ENCODE measurements at places on chromosomes 1 and 21.

- no peak for DNase-seq
These were observed 45.4 kb upstream of the TNFRSF1B start for GRCh38 chr1:12121212-12122003.

- no peak for DNase-seq
These were observed 168.0 kb downstream of the PPP1R12B start for GRCh38 chr1:202516434-202516877.

- no peak for DNase-seq
These were observed 57.0 kb downstream of the HLCS start for GRCh38 chr21:36909423-36909822.

- DNase-seq: peak; percentile 30
These were observed 129.8 kb downstream of the PTPRU start for GRCh38 chr1:29365906-29366670.

DNA sequence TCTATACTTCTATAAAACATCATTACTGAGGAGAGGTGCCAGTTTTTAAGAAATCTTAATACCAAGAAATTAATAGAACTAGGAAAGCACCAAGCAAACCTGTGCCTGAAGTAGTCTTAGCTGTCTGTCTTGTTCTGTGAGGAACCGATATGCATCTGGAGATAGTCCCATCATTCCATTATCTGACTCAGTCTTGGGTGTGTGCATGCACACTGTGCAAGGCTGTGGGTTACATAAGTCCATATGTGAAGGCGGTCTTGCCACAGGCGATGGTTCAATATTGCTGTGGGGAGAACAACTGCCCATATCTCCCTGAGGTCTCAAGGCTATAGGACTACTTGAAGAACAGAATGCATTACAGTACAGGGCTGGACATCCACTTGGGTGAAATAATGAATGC, 33.8 kb downstream of the STIL start:
- DNase-seq: no peak

DNA sequence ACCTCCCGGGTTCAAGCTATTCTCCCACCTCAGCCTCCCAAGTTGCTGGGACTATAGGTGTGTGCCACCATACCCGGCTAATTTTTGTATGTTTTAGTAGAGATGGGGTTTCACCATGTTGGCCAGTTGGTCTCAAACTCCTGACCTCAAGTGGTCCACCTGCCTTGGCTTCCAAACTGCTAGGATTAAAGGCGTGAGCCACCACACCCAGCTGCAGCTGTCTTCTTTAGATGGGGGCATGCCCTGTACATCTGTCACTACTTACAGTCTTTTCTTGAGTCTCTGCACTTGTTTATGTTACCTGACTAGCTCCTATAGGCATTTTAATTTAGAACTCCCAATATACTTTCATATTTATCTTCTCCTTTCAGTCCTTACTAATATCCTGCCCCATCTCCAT, 64.2 kb downstream of the SELENOF start:
- no peak for DNase-seq

GRCh38 chr1:224133741-224134299, 19.9 kb downstream of the FBXO28 start:
- no peak for DNase-seq

- no peak for DNase-seq
These were observed 11.7 kb upstream of the CD55 start for GRCh38 chr1:207309745-207310273.

GRCh38 chr1:61043010-61043820, 39.1 kb upstream of the NFIA start:
- DNase-seq: peak; percentile 93

GRCh38 chr1:216841165-216841564, 117.9 kb upstream of the ESRRG start:
- no peak for DNase-seq

- DNase-seq: no peak
These were observed 78.5 kb downstream of the BCAR3 start for GRCh38 chr1:93603106-93603505.

GRCh38 chr1:219489636-219490035, 123.3 kb downstream of the ZC3H11B start:
- no peak for DNase-seq

DNA sequence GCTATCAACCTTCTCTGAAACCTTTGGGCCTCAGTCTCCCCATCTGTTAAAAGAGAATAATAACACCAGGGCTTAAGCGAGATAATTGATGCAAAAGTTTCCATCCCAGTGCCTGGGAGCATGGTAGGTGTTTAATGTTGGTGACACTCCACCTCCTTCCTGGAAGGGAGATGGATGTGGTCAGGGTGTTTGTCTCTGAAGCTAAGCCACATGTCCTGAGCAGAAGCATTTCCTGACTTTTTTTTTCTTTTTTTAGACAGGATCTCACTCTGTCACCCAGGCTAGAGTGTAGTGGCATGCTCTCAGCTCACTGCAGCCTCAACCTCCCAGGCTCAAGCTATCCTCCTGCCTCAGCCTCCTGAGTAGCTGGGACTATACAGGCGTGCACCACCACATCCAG, 72.6 kb upstream of the HMGB4 start:
- DNase-seq: no peak

- DNase-seq: no peak
These were observed 44.9 kb downstream of the GADD45A start for GRCh38 chr1:67729872-67730271.

DNA sequence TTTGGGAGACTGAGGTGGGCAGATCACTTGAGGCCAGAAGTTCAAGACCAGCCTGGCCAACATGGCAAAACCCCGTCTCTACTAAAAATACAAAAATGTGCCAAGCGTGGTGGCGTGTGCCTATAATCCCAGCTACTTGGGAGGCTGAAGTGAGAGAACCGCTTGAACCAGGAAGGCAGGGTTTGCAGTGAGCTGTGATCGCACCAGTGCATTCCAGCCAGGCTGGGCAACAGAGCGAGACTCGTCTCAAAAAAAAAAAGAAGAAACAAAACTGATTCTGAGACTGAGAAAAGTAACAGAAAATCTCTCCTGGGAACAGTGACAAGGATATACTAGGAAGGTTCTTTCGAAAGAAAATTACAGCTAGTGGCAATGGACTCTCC, 20.9 kb downstream of the USP48 start:
- no peak for DNase-seq

- DNase-seq: no peak
These were observed 310.8 kb upstream of the NR5A2 start for GRCh38 chr1:199716729-199717128.

DNA sequence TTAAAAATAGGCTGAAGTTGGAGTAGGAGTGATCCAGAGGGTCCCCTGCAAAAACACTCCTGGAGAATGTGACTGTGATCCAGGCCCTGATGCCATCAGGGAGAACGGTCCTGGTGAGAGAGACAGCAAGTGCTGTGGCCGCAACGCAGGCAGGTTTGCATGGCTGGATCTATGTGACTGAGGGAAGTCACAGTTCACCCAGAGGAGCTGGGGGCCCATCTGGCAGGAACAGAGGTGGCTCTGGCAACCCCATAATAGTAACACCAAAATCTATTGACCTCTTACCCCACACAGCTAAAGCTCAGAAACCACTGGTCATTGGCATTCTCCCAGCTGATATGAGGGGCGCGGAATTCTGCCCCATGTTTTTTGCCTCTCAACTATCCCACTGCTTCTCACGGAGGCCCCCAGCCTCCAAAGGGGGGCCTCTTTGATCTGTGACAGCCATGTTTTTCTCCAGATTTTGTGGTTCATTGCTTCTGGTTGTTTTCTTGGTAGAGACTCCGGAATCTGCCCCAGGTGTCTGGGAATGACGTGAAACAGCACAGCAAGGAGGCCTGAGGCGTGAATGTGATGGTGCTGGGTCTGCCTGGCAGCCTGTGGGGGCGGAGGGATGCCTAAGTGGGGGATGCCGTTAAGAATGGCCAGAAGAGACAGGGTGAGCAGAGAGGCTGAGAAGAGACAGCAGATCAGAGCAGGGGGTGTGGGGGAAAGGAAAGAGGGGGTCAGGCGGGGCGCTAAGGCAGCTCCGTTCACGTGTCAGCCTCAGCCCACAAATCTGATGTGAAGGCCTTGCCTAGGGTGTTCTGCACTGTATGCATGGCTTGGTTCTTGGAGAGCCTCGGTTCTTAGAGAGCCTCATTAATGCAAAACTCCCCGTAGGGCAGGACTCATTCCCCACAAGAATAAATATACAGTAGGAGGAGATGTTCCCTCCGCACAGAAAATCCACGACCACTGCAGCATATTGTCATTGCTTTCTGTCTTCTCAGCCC, 23.5 kb downstream of the CASP9 start:
- DNase-seq: no peak

GRCh38 chr1:64906447-64906846, 59.9 kb downstream of the JAK1 start:
- DNase-seq: peak; percentile 68

DNA sequence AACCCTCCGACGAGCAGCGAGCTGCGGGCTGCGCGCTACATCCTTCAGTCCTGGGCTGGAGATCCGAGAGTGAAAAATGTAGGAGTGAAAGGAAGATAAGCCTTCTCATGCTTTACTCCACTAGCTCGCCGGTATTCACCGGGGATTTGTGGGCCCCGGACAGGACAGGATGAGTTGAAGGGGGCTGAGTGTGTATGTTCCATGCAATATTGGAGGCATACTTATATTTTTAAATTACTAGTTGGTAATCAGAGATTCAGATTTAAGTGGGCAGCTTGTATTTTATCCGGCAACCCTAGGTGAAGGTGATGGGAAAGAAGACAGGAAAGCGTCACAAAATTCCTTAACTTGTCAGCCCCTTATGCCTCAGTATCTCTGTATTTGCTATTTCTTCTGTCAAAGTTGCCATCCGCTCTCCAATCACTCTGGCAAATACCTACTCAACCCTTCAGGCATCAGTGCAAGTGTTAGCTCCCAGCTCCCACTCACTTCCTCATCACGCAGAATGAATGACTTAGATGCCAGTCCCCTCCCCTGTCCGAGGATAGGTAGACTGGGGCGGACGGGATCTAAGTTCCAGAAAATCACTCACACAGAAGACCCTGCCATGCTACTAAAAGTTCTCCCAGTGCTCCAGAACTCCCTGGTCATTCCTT, 503 bp upstream of the PIGM start:
- DNase-seq: no peak

- DNase-seq: peak; percentile 74
These were observed 4.1 kb upstream of the KCNAB2 start for GRCh38 chr1:6041432-6042062.

- no peak for DNase-seq
These were observed 28.5 kb downstream of the HUNK start for GRCh38 chr21:31901315-31901714.

GRCh38 chr1:65311760-65312159, 2.4 kb downstream of the DNAJC6 start:
- no peak for DNase-seq

DNA sequence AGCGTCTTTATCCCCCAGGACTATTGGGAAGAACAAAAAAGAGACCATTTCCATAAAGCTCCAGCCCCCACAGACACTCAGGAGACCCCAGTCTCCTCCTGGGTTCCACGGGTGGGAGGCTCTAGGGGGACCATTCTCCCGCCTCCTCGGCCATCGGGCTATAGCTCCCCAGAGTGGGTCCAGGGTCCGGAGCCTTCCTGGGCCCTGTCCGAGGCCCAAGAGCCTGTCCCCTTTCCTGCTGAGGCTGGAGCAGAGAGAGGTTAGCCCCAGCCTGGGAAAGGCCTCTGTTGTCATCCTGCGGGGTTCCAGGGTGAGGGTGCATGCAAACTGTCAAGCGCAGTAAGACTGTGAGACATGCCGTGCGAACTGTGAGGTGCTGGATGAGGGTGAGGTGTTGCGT, 166.3 kb downstream of the CAMTA1 start:
- DNase-seq: no peak

DNA sequence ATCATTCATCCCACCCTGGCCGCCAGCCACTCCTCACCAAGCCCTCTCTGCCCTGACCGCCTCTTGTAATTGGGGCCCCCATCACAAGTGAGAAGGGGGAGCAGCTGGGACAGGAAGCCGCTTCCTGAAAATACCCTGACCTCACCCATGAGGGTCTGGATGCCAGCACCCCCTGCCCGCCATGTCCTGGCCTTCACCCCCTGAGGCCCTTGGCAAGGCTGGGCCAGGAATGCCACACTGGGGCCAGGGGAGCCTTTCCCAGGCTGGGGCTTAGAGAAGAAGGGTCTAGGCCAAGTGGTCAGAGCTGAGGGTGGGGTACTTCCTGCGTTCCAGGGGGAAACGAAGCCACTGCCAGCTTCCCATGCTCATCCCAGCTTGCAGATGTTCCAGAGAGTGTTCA, 60.5 kb downstream of the TAS1R2 start:
- DNase-seq: no peak

DNA sequence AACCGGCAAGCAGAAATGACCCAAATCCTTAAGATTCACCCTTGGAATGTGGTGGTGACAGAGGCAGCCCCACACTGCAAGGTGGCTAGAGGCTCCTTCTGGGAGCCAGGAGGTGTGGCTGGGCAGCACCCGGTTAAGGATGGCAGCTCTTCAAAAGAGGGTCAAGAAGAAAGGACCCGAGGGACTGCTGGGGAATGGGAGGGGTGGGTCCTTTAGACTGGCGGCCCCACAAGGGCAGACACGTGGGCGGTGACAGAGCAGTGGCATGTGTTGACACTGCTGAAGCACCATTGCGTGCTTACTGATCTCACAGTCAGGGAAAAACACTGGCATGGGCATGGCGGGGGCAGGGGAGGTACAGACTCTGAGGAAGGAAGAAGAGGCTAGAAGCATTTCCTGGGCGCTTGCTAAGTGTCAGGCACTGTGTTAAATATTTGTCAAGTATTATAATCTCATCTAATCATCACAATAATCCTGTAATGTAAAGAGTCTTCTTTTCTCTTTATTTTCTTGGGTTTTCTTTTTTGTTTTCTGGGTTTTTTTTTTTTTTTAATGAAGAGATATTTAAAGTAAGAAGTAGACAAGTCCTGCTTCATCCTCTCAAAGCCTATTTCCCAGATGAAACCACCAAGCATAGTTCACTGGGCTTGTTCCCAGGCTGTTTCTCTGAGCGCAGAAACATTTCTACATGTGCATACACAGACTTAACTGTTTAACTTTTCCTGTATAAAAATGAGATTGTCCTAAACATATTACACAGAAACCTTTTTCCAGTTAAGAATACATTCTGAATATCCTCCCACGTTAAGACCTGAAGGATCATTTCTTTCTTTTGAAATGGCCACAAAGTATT, 165.8 kb upstream of the EDN2 start:
- peak; percentile 78 for DNase-seq

- DNase-seq: no peak
These were observed 174.9 kb downstream of the PIGK start for GRCh38 chr1:77044133-77044849.

DNA sequence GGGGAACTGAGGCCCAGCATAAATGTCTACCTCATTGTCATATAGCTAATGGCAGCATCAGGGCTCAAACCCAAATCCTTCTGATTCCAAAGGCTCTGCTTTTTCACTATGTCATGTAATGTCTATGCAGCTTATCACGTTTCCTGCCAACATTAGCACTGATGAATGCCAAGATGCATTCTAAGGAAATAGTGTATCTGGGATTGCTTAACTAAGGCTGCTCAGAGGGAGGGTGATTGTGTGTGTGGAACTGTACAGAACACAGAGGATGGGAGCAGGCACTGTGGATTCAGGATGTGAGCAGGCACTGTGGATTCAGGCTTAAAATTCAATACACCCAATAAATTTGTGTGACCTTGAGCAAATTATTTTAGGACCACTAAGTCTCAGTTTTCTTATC, 456.4 kb upstream of the DEPDC1 start:
- no peak for DNase-seq

- peak; percentile 97 for DNase-seq
These were observed 436 bp upstream of the LBR start for GRCh38 chr1:225428068-225428880.

All from activated effector memory CD4-positive, alpha-beta T cell treated with anti-CD3 and anti-CD28 coated beads, Interleukin-2, amount 50 U/mL, for 16 hours (primary cell).